ENCODE measurements at places on chromosomes 12 and 14.
A peak's percentile ranks its signal among the peaks of the same experiment; 100 is the strongest.

DNA sequence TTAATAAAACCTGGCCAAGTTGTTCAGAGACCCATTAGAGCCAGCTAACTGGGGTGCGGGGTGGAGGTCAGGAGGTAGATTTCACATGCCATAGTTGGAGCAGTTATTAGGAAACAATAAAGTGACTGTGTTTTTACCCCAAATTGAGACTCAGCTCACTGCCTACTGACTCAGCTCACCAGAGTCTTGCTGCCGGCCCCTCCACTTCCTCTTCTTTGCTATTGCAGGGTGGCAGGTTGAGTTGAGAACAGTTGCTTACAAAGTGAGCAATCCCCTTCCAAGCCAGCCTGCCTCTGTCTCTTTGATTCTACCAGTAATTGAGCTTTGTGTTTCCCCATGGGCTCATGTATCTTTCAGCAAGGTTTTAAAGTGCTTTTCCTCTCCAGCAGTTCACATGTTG is 12.9 kb downstream of the ST8SIA1 start:
- DNase-seq: no peak

- DNase-seq: no peak
These were observed 29.0 kb downstream of the CDK17 start for GRCh38 chr12:96371138-96371789.

GRCh38 chr14:64281805-64282204 is 12.4 kb downstream of the ESR2 start:
- no peak for DNase-seq

DNA sequence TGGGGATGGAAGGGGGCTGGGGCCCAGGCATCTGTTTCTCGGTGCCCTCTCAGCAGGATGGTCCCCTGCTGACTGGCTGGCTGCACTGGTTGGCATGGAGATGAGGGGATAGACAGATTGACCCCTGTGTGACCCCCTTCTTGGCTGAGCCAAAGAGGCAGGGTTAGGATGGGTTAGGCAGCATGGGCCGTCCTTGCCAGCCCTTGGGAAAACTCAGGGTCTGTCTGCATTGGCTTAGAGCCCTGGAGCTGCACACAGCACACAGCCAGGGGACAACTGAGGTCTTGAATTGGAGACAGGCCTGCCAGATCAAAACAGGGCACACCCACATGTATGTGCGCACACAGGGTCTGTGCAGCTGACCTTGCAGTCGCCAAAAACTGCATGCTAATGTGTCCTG is 11.2 kb upstream of the LRP1-AS start:
- no peak for DNase-seq

DNA sequence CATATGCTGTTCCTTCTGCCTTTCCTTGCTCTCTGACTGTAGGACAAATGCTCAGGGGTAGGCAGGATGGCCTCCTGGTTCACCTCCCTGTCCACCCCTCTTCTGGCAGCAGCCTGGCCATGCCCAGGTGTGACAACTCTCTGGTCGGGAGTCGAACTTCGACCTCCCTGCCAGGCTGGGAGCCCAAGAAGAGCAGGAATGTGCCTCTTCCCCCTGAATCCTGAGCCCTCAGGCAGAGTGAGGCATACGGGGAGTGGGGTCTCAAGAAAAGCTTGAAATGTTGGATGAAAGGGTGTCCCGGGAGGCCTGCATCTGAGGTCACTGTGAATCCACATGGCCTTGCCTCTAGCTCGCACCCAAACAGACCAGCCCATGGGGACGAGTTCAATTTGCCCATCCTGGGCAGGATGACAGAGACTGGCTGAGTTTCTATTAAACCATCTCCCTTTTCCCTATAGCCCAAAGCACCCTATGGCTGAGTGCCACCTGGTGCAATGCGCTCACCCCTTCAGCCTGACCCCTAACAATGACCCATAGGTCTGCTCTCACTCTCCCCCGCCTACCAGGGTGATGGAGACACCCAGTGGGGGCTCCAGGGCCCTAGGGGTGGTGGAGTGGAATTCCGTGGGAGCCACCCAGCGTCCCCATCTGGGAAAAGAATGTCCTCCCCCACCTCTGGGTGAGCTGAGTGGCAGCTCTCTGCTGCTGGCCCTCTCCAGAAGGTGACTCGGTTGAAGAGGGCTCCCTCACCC is 52.9 kb upstream of the DIO3 start:
- no peak for DNase-seq

DNA sequence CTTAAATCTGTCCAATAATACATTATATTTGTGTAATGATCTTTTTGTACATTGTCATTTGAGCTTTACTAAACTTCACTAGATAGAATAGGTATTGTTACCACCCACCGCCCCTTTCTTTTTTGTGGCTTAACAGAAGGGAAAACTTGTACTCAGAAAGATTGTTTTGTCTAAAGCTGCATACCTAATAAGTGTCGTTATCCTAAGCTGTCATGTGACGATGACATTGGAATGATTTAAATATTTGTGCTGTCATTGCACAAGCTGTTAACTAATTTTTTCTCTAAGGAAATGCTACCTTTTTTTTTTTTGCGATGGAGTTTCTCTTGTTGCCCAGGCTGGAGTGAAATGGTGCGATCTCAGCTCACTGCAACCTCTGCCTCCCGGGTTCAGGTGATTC is 3.6 kb downstream of the DIP2B start:
- no peak for DNase-seq

GRCh38 chr14:105168093-105168420 is 519 bp downstream of the JAG2 start:
- no peak for DNase-seq

- peak; percentile 61 for DNase-seq
These were observed 16.7 kb upstream of the CD163L1 start for GRCh38 chr12:7460375-7461259.

DNA sequence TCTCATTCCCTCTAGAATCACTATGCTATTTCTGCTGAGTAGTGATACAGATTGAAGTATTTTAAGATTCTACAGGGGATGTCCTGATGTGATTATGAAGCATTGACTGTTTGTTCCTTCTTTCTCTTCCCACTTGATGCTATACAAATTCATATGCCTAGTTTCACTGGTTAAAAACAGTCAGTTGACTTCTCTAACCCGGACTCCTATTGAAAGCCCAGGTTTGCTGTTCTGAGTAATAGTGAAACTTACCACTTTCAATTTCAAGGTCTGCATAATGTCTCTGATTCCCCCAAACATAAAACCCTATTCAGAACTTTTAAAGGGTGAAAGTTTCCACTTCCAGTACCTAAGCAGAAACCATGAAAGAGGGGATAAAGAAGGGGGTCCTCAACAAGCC is 117.7 kb upstream of the RPL10L start:
- DNase-seq: no peak

GRCh38 chr14:100677554-100678468 is 48.9 kb upstream of the DLK1 start:
- DNase-seq: no peak

- no peak for DNase-seq
These were observed 2.8 kb downstream of the TBX5 start for GRCh38 chr12:114403011-114403689.

DNA sequence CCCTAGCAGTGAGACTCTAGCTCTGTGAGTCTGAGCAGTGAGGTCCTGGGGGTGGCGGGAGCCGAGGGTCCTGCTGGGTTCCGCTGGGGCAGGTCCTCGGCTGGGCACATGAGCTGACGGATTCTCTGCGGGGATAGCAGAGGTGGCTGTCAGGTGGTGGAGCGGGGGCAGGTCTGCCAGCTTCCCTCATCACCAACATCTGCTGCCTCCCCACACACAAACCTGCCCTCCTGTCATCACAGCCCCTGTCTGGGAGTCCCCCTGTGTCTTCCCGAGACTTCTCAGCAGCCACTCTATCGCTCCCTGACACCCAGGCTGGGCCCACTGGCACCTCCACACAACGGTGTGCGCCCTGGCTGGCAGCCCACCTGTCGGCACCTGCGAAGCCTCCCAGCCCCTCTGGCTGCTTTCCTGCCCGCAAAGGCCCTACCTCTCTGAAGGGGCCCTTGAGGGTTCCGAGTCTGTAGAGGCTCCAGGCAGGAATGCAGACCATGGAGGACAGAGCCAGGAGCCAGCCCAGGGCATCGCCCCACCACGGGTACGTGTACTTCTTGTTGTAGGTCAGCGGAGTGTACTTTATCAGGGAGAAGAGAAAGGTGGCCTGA is 7.1 kb upstream of the SLC6A12 start:
- DNase-seq: no peak

- DNase-seq: no peak
These were observed 8.8 kb downstream of the ART4 start for GRCh38 chr12:14834509-14834908.

DNA sequence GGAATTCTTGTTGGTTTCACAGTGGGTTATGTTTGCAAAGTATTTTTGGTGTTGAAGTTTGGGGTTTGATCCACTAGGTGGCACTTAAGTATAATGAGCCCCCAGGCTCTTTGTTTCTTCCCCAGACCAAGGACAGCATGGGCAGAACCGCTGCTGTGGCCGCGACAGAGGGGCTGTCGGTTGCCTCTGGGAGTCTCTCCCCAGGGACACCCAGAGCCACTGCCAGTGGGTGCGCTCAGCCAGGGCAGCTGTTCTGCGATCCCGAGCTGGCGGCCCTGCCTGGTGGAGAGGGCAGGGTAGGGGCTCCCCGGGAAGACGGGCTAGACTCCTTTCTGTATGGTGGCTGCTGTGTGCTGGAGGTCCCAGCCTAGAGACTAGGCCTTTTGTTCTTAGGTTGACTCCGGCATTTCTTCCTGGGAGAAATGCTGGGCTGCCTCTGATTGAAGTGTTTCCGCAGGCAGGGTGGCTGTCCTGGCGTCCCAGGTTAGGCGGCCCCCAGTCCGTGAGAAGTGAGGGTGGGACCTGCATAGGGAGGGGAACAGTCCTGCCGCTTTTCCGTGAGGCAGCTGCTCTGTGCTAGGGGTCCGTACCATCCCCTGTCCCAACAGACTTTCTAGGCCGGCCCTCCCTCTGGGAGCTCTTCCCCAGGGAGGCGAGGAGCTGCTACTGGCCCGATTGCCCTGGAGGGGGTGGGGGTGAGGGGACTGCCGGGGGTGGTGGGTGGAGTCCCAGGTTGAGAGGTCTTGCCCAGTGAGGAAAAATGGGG is 253.1 kb upstream of the PELI2 start:
- DNase-seq: no peak

GRCh38 chr14:31090883-31091764 is 64.9 kb upstream of the STRN3 start:
- DNase-seq: no peak

- no peak for DNase-seq
These were observed 22.1 kb downstream of the ZFP36L1 start for GRCh38 chr14:68770553-68771286.

DNA sequence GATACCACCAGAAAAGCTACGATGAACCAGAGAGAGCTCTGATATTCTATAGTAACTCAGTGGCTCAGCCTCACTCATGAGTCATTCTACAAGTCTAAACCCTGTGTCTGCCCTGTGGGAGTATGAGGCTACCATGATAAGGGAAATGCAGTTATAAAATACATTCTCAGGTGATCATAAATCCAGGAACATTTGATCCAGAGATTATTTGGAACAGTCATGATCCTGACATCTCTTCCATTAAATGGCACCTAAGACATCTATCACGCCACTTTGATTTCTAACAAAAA is 202.6 kb upstream of the RASSF8 start:
- DNase-seq: no peak

GRCh38 chr14:91708795-91709194 is 23.1 kb downstream of the CATSPERB start:
- no peak for DNase-seq

- no peak for DNase-seq
These were observed 172.9 kb upstream of the LRIG3 start for GRCh38 chr12:59093073-59093772.

GRCh38 chr14:103315351-103315911 is 18.6 kb upstream of the EIF5 start:
- no peak for DNase-seq

GRCh38 chr12:110543252-110543959 is 39.7 kb downstream of the PPTC7 start:
- DNase-seq: no peak

GRCh38 chr14:50452979-50453705 is 56.5 kb upstream of the CDKL1 start:
- no peak for DNase-seq

DNA sequence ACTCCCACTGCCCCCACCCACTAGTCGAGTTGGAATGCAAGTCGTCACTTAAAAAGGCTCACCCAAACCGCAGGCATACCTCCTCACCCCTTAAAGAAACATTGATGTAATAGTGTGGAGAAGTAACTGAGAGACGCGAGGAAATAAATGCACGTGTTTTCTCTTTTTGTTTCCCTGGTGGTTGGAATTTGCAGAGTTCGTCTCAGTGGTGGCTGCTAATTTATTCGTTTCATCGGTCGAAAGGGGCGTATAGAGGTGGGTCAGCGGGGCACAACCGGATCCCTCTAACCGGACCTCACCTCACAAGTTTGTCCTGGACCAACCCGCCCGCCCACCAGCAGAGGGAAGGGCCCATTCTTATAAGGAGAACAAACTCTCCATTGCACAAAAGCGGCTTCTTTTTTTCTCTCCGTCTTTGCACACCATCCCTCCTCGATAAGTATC is 5.0 kb upstream of the NPAS3 start:
- no peak for DNase-seq
